Activated T-cell treated with anti-CD3 and anti-CD28 coated beads, Interleukin-2, amount 50 U/mL, for 72 hours (primary cell): ENCODE measurements at places on chromosomes 1 and 21. TPM values are rescaled to one million over a fixed set of nuclear protein-coding genes. Genes with fewer than 3 reads are reported as not detected.

The CRP gene
- not detected for total RNA-seq

The SETSIP gene
- not detected for total RNA-seq

- peaks cover 8% of the 10 kb centered on the region for H3K4me1 ChIP-seq
- H3K27ac ChIP-seq, result no peak overlapping the region
- peaks cover 15% of the 10 kb centered on the region for H3K27me3 ChIP-seq
Measured at GRCh38 chr1:172941945-172942344, 108.8 kb downstream of the TNFSF18 start.

DNA sequence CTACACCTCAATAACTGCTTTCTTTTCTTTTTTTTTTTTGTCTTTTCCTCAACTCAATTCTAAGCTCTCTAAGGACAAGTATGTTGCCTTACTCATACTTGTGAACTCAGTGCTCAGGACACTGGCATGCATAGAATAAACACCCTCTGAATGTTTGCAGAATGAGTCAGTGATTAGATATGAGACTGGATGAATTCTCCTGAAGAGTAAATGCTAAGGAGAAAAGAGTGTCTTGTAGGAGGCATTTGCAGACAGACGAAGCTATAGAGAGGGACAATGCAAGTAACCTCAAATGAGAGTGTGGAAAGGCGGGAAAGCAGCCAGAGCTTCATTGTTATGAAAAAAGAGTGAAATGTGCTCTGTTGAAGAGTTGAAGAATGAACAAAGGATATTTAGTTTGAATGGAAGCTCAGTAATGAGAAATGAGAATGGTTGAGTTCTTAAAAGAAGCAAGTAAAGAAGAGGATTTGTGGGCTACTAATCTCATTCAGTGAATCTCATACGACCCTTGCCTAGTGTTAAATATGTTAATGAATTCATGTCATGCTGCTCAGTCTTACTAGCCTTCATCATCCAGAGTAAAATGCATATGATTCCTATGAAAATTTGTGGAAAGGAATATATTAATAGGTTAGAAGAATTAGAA, 166.1 kb upstream of the DPYD start:
- no peaks in the 10 kb centered on the region for H3K4me1 ChIP-seq
- H3K36me3 ChIP-seq, result no peaks in the 10 kb centered on the region
- H3K27ac ChIP-seq, result no peak overlapping the region
- no peaks in the 10 kb centered on the region for H3K27me3 ChIP-seq

DNA sequence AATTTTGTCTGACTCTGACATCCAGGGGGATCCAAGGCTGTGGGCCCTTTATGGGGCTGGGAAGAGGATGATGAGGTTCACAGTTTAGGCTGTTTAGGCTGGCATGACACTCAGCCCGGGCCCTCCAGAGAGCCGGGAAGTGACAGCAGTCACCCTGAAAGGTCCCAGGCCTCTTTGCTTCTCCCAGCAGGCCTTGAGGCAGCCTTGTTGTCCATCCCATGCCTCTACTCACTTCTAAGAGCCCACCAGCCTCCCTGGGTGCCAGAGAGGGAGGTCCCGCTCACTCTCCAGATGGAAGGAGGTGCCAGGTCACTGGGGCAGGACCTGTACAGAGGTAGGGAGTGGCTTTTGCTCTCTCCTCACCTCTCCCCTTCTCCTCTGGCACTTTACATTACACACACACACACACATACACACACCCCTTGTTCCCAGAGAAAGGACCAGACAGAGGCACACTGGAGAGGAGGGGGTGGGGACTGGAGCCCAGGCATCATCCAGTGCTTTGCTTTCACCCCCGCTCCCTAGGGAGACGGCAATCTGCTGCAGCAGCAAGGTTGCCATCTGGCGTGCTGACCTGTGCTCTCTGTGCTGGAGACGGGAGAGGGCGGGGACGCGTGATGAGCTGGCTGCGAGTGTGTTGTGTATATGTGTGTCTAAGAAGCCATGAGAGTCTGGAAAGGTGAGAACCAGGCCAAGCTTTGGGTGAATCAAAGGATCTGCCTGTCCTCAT, 4.6 kb downstream of the KLHDC8A start:
- peaks cover 23% of the 10 kb centered on the region for H3K27me3 ChIP-seq
- H3K4me1 ChIP-seq, result no peaks in the 10 kb centered on the region
- no peak for DNase-seq
- H3K27ac ChIP-seq, result no peak overlapping the region
- H3K36me3 ChIP-seq, result no peaks in the 10 kb centered on the region

- peaks cover 78% of the 10 kb centered on the region for H3K4me1 ChIP-seq
- H3K36me3 ChIP-seq, result no peaks in the 10 kb centered on the region
- no peak for DNase-seq
- H3K27ac ChIP-seq, result no peak overlapping the region
- no peak overlapping the region for H3K4me3 ChIP-seq
Measured at GRCh38 chr1:223706077-223706973, 6.0 kb upstream of the CAPN2 start.

GRCh38 chr1:23645338-23645737, 46.3 kb upstream of the RPL11 start:
- no peak for DNase-seq
- no peaks in the 10 kb centered on the region for H3K36me3 ChIP-seq
- no peak overlapping the region for H3K27ac ChIP-seq
- no peaks in the 10 kb centered on the region for H3K27me3 ChIP-seq
- H3K4me1 ChIP-seq, result no peaks in the 10 kb centered on the region
- no peak overlapping the region for H3K4me3 ChIP-seq
